ENCODE measurements at places on chromosomes 6 and 20.

DNA sequence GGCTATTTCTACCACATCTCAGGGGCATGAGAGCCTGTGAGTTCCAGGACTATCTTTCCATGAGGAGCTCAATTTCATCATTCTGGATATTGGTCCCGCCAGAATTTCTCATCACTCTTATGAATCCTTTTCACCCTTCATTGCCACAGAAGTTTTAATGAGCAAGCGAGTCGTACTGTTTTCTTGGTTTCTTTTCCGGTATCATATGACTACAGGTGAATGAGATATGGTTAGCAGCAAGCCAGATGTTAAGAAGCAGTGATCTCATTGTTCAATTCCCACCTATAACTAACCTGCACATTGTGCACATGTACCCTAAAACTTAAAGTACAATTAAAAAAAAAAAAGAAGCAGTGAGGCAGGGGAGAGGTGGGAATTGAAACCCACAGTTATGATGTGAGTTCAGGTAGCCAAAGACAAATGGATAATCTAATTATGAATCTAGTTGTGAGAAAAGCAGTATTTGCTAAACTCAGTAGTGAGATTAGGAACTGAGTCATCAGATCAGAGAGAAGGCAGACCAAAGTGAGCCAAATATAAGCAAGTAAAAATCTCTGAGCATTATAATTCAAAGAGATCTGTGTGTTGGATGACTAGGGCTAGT lies 78.0 kb upstream of the ELOVL5 start:
- DNase-seq, result peak; percentile 40

GRCh38 chr6:3205913-3206312 lies 21.5 kb downstream of the TUBB2B start:
- DNase-seq, result no peak

DNA sequence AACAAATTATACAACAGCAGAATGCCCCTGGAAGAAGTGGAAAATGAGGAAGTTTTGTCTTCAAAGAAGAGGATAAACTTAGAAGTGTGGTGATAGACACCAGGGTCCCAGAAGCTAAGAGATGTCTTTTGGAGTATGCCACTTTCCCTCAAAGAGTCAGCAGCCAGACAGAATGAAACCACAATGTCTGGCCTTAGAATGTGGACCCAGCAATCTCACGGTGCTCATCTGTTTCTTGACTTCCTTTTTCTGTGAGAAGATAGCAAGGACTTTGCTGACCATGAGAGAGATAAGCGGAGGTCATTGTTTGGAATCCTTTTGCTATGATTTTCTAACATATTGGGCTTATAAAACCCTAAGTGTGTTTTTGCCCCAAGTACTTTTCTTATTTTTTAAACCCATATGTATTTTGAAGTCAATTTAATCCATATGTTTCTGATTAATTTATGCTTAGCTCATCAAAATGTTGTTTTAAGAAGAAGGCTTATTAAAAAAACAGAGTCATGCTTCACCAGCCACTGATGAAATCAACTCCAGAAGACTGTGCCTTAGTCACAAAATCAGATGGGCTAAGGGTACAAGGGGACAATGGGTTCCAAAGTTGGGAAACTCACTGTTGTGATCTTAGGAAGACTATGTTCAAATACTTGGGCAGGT lies 451.2 kb upstream of the JAG1 start:
- no peak for DNase-seq

DNA sequence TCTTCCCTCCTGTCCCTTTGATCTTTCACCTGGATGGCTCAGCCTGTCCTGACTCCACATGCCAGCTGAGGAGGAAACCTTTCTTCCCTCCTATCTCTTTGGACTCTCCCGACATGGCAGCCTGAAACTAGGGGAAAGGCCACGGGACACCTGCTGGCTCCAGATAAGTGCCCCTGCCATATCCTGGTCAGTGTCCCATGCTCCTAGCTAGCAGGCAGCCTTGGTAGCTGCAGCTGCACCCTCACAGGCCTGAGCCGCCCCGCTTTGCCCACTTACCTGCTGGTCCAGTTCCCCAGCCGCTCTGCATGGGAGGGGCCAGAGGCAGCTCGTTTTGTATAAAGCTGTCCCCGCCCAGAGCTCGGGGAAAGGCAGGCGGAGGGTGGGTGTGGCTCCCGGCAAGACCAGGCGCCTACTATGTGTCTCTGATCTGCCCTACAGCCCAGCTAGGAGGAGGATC lies 7.4 kb upstream of the SLC52A3 start:
- DNase-seq, result no peak

GRCh38 chr6:117138920-117139319 lies 126.4 kb upstream of the VGLL2 start:
- no peak for DNase-seq
